Right cardiac atrium (tissue), 5 donors: ENCODE measurements at places on chromosomes 13 and 19. TPM values are rescaled to one million over a fixed set of nuclear protein-coding genes. Genes with fewer than 3 reads are reported as not detected.

DNA sequence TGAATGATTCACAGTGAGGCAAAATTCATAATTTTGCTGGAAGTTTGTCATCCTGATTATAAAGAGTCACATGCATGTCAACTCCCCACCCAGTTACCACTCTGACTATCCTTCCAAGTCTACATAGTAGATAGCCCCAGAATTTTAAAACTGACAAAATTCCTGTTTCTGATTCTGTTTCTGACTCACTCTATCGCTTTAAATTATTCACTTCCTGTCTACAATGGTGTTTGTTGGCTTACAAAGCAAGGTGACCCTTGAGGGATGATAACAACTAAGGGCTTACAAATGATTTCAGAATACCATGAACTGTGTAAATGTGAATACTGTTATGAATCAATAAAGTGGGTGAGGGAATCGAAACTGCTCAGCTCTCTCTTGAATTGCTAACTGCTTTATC lies 98.7 kb upstream of the KL start:
- no peak for DNase-seq

GRCh38 chr13:72437458-72437857 lies 290.0 kb downstream of the MZT1 start:
- no peak for DNase-seq

- DNase-seq: peak; percentile 55
Measured at GRCh38 chr19:18286973-18287635, 5.7 kb upstream of the JUND start.

DNA sequence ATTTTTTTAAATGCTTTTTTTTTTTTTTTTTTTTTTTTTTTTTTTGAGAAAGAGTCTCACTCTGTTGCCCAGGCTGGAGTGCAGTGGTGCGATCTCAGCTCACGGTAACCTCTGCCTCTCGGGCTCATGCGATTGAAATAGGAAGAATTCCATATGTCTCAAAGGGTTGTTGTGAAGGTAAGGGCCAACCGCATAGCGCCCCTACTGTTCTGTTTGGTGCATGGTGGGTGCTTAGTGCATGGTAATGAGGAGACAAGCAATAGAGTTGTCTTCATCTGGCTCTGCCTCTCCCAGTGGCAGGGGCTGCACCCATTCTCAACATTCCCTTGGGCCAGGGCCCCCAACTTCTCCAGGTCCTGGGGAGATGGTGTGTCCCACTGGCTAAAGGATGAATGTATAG lies 68.7 kb downstream of the RASL11A start:
- DNase-seq: no peak

DNA sequence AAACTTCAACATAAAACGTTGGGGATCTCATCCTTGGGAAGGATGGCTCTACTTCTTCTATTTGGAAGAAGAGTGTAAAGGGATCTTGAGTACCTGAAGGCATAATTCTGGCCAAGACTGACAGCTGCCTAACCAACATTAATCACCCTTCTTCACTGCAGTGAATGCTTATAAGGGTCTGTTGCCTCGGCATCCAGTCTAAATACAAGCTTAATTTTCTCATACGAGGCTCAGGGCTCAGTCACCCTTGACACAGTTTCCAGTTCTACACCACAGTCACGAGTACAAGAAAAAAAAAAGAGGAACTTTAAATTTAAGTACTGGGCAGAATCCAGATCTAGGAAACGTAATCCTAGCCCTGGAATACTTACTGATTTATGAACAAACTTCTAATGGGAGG lies 9.0 kb downstream of the FPR3 start:
- no peak for DNase-seq

DNA sequence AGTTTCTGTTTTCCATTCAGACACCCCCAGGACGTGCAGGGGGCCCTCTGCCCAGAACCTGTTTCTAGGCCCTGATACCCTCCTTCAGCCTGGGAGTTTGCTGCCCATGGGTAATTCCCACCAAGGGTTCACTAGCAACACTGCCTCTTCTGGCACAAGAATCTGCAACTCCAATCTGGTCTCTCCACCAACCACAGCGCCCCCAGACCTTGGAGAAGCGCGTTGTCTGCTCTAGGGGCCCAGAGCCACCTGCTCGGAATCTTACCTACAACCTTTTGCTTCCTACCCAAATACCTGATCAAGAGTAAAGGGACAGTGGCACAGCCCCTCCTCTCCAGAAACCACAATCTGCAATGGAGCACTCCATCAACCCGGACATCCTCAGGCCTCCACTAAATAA lies 763 bp downstream of the ZNF180 start:
- no peak for DNase-seq

DNA sequence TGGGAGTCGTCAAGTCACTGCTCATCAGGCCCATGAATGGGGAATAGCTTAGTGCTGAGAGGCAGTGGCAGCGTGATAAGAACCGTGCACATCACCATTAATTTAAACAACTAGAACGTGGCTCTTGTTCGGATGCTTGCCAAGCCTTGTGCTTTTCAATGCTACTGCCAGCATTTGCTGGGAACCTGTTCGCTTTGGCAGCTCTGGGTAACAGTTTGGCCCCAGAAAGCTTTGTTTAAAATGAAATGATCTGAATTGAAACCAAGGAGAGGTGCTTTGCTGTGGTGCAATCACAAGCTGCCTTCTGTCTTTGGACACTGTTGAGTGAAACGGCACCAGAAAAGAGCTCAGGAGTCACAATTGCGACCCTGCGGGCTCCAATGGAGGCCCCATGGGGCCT lies 53.5 kb upstream of the OLFM4 start:
- DNase-seq: no peak

- no peak for DNase-seq
Measured at GRCh38 chr13:19591864-19592263, 30.5 kb upstream of the TPTE2 start.

DNA sequence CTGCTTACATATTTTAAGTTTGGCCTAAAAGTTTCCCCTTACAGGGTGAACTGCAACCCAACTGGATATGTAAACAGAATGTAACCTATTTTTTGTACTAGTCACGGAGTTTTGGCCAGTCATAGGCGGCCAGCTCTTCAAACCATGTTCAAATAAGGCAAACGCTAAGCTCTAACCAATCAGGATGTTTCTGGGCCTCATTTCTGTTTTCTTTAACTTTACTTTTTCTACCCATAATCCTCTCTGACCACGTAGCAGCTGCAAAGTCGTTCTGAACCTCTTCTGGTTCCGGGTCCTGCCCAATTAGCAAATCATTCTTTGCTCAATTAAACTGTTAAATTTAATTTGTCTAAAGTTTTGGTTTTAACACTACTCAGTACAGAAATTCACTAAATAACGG lies 8.2 kb upstream of the ZMYM2 start:
- DNase-seq: no peak

GRCh38 chr13:75312884-75313520 lies 169.0 kb downstream of the TBC1D4 start:
- no peak for DNase-seq

DNA sequence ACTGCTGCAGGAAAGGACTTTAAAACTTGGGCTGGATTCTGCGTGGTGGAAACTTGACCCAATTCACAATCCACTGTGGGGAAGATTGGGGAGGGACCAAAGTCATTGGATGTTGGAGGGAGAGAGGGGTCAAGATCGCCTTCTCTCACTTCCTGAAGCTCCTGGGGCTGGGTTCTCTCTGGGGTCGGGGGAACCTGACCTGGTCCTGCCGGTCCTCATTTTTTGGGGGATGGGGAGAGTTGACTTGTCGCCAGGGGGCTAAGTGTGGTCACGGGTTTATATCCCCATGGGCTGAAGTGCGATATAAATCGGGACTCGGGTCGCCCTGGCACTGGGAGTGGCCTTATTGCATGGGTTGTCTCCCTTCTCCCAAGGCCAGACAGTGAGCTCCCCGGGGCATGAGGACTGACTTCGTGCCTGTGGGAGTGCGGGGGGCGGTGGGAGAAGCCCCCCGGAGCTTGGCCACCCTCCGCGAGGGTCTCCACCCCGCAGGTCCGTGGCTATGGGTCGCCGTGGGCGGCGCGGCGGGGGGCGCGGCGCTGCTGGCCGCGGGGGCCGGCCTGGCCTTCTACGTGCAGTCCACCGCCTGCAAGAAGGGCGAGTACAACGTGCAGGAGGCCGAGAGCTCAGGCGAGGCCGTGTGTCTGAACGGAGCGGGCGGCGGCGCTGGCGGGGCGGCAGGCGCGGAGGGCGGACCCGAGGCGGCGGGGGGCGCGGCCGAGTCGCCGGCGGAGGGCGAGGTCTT lies 6.3 kb downstream of the ICAM5 start:
- DNase-seq: no peak

- DNase-seq: no peak
Measured at GRCh38 chr13:72953391-72953965, 105.3 kb upstream of the KLF5 start.

- no peak for DNase-seq
Measured at GRCh38 chr13:108087810-108088209, 127.5 kb downstream of the LIG4 start.

GRCh38 chr13:25153736-25154135 lies 18.4 kb downstream of the AMER2 start:
- DNase-seq: no peak

The ZIC2 gene
- total RNA-seq: not detected

The KLF16 gene
- 7.1 TPM for total RNA-seq

The ZIC5 gene
- total RNA-seq: not detected

The KIRREL2 gene
- total RNA-seq: not detected
